ENCODE measurements at places on chromosomes 5 and 9.
A peak's percentile ranks its signal among the peaks of the same experiment; 100 is the strongest.

DNA sequence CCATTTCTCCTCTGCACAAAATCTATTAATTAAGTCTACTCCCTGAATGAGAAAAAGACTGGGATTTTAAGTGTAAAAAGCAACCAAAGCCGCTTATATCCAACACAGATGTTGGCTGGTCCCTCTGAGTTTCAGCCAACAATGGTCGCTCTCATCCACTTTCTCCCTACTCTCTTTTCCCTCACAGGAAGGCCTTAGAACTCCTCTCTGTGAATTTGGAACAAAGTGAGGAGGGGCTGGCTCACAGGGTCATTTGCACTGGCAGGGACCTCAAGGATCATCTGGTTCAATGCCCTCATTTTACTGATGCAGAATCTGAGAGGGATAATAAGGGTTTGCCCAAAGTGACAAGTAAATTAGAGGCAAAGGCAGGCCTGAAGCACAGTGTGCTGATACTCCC, 64.0 kb downstream of the DPYSL3 start:
- DNase-seq, result no peak

GRCh38 chr9:126147186-126147935, 179.3 kb upstream of the MVB12B start:
- DNase-seq, result no peak

- DNase-seq, result no peak
These were observed 121.2 kb downstream of the CEMIP2 start for GRCh38 chr9:71647094-71647591.

DNA sequence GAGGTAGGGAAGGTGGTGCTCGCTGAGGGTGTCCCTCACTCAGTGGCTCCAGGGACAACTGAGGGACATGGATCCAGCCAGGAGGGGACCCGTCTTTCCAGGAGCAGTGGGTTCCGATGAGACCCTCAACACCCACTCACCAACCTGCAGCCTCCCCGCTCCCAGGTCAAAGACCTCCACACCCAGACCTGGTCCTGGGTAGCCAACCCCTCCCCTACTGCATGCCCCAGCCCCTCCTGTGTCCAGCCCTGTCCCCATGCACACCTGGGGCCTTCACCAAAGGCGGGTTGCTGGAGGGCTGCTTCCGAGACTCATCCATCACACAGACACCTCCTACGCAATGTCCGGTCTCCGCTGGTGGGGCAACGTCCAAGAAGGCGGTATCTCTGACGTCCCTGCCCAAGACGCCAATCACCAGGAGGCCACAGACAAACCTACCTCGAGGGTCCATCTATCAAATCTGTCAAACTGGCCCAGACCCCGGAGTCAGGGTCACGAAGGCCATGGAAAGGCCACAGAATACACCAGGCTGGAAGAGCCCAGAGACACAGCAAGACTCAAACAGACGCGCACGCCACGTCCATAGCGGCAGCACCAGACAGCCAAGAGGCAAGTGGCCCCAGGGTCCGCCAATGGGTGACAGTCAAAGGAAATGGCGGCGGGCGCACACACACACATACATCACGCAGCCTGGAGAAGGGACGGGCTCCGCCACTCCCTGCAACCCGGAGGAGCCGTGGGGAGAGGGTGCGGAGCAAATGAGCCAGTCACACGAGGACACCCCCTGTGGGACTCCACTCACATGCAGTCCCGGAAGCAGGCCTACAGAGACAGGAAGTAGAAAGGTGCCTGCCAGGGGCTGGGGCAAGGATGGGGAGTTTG, 10.8 kb downstream of the NACC2 start:
- no peak for DNase-seq

GRCh38 chr5:74452856-74453255, 187.7 kb downstream of the ENC1 start:
- DNase-seq, result no peak

GRCh38 chr9:123376218-123377071, 20.4 kb downstream of the CRB2 start:
- DNase-seq, result peak; percentile 17

DNA sequence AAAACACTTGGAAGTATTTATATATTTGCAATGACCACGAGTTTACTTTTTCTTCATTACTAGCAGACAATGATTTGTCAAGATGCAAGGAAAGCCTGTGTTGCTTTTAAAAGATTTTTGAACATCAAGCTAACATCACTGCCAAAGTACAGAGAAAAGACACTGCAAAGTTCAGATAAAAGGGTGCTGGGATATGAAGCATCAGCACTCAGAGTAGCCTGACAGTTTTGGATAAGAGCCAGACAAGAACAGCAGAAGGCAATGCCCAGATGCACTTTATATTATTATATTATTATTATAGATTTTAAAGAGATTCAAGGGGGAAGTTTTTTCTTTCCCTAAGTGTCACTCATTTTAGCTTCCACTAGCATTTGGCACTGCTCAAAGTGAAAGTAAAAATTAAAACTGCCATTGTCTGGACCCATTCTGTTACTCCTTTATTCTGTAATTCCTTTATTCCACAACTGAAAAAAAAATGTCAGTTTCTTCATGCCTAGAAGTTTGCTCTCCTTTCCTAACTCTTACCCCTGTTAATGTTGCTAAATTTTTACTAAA, 240.6 kb downstream of the EFNA5 start:
- peak; percentile 17 for DNase-seq

DNA sequence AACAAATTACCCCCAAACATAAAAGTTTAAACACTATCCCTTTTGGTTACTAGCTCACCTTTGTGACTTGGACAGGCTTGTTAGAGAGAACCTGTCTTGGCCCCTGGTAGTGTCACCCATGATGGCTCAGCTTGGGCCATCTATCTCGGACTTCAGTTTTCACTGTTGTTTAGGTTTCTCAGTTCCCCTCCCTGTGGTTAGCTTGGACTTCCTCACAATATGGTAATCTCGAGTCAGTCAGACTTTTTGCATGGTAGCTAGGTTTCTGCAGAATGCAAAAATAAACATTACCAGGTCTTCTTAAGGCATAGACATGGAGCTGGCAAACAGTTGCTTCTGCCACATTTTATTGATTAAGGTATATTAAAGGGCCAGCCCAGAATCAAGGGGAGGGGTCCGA, 324.3 kb upstream of the RORB start:
- DNase-seq, result no peak

DNA sequence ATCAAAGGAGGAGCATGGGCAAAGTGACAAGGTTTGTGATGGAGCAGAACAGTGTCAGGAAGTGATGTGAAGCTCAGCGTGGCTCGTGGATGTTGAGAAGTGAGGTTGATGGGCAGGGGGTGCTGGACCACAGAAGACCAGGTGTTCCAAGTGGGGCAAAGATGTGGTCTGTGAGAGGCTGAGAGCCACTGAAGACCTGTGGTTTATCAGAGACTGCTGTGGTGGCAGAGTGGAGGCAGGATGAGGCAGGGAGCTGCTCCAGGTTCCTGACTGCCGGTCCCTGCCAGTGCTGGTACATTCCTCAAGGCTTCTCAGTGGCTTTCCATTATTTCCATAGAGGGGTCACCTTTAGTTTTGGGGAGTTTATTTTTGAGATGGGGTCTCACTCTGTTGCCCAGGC, 19.1 kb downstream of the PALM2AKAP2 start:
- no peak for DNase-seq

DNA sequence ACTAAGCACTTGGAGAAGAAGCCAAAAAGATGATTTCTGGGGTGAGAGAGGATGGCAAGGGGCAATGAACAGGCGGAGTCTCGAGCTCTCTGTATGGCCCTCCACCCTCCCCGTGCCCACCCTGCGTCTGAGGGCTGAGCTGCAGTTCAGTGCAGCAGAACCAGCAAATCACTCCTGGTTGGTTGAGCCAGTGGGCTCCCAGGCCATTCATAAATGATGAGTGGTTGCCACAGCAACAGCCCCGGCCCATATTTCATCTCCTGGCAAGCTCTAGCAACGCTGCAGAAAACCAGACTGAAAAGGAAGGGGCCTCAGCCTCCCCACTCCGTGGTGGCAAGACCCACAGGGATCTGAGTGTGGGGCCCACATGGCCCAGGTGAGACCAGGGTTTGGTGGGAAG, 93.8 kb upstream of the PPP1R26 start:
- DNase-seq, result no peak

DNA sequence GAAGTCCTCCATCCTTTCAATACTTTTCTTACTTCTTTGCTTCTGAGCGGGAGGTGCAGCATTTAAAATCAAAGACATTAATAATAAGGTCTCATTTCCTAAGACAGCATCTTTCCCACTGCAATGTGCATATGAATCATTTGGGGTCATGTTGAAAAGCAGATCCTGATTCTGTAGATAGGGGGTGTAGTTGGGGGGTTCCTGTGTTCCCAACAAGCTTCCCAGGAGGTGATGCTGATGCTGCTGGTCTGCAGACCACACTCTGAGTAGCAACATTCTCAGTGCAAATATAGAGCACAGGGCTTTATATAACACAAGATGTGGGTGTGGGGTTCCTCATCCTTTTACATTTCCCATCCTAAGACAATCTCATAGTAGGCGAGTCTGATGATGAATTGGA, 126.5 kb upstream of the PALM2AKAP2 start:
- DNase-seq, result no peak

GRCh38 chr5:92513067-92513466, 1068.0 kb downstream of the NR2F1-AS1 start:
- no peak for DNase-seq

GRCh38 chr5:32301891-32302290, 10.8 kb downstream of the MTMR12 start:
- no peak for DNase-seq

GRCh38 chr5:131373265-131373664, 109.4 kb downstream of the CDC42SE2 start:
- no peak for DNase-seq

- DNase-seq, result no peak
These were observed 5.6 kb downstream of the S1PR3 start for GRCh38 chr9:88996921-88997235.

GRCh38 chr9:36193023-36193422, 2.3 kb downstream of the CLTA start:
- DNase-seq, result no peak

GRCh38 chr5:32866138-32866537, 155.0 kb downstream of the NPR3 start:
- no peak for DNase-seq

DNA sequence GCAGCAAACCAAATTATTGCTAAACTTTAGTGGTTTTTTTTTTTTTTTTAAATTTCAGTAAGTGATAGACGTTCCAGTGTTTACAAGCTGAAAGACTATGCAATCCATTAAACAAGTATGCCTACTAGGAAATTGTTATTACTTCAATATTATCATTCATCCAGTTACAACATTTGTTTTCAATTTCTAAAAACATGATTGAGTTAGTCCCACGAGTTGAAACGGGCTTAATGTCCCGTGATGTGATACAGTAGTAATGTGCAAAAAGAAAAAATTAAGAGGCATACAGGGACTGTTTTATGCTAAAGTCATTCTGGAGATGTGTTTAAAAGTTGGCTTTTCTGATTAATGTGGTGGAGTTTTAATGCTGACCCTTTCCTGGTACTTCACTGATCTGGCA, 550.3 kb upstream of the DMAC1 start:
- DNase-seq, result no peak

All from NCI-H524 (cell line).